ENCODE measurements at places on chromosomes 5 and 9. TPM values are rescaled to one million over a fixed set of nuclear protein-coding genes. Genes with fewer than 3 reads are reported as not detected.

CNOT6 gene
- polyA plus RNA-seq = 9.5 TPM

PCDHB14 gene
- not detected for polyA plus RNA-seq

HMMR gene
- polyA plus RNA-seq = not detected

- DNase-seq = no peak
- H3K27ac ChIP-seq = no peak overlapping the region
- no peaks in the 10 kb centered on the region for H3K36me3 ChIP-seq
Measured at GRCh38 chr5:100697970-100698369, 162.8 kb downstream of the FAM174A start.

DNA sequence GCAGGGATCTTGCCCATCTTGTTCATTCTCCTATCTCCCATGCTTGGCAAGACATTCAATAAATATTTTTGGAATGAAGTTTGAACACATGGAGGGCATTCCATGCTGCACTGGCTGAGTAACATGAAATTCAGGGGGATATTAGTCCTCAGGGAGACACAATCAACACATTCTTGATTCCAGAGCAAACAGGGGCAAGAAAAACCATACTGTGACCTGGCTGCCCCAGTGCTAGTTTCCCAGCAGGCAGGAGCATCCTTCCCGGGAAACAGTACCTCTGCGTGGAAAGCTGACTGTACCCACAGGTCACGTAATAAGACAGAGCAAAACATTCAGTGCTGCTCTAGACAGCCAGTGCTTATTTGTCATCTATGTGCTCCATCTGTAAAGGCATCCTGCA, 66.3 kb upstream of the SPOCK1 start:
- DNase-seq = no peak
- H3K4me1 ChIP-seq = peaks cover 51% of the 10 kb centered on the region
- H3K4me3 ChIP-seq = no peak overlapping the region
- H3K27me3 ChIP-seq = no peaks in the 10 kb centered on the region
- no peak overlapping the region for H3K27ac ChIP-seq

DNA sequence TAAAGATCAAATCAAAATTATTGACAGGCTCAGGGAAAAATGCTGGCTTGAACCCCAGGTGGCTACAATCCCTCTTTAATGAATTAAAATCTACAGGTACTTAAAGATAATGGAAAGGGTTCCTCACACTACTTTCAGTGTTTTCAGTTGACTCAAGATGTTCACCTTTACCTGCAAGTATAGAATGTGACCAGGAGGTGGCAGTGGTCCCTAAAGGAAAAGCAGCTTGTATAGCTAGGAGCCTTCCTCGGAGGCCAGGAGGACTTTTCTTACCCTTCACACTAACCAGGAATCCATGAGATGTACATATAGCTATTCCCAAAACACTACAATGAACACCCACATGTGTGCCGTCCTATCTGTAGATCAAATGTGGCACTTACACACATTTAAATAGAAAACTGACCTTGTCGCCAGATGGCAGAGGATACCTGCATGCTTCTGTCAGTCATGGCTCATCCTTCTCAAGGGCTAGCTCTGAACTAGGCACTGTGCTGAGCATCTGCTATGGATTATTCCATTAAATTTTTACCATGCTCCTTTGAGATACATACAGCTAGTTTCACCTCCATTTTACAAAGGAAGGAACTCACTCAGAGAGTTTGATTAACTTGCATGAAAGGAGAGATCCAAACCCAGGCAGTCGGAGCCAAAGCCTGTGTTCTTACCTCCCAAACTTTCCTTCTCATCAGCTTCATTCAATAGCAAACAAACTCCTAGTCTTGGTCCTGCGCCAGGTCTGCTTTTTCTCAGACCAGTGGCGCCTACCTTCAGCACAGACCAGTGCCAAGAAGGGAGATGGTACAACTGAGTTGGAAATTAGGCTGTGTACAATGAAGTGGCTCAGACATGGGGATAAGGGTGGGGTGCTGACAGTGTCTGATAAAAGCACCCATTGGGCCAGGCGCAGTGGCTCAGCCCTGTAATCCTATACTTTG, 24.5 kb downstream of the C9orf152 start:
- no peak overlapping the region for H3K4me3 ChIP-seq
- no peaks in the 10 kb centered on the region for H3K27me3 ChIP-seq
- H3K27ac ChIP-seq = no peak overlapping the region
- peaks cover 7% of the 10 kb centered on the region for H3K4me1 ChIP-seq

All from CD14-positive monocyte (primary cell).